ENCODE measurements at places on chromosomes 16 and 17.

- DNase-seq, result no peak
Measured at GRCh38 chr17:56222255-56222654, 69.0 kb downstream of the ANKFN1 start.

- DNase-seq, result no peak
Measured at GRCh38 chr16:71931599-71931998, 36.3 kb downstream of the IST1 start.

- no peak for DNase-seq
Measured at GRCh38 chr16:66900721-66901441, 17.8 kb downstream of the CDH16 start.

DNA sequence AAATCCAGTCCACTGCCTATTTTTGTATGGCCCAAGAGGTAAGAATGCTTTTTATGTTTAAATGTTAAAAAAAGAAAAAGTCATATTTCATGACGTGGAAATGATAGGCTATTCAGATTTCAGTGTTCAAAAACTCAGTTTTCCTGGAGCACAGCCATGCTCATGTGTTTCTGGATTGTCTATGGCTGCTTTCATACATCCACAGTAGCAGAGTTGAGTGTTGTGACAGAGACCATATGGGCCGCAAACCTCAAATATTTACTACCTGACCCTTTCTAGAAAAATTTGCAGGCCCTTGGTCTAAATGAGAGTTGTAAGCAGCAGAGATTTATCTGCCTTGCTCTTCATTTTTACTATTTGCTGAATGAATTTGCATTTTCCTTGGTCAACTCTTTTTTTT is 264.1 kb downstream of the CBLN1 start:
- no peak for DNase-seq

GRCh38 chr17:10126616-10127501 is 71.5 kb downstream of the GAS7 start:
- no peak for DNase-seq

DNA sequence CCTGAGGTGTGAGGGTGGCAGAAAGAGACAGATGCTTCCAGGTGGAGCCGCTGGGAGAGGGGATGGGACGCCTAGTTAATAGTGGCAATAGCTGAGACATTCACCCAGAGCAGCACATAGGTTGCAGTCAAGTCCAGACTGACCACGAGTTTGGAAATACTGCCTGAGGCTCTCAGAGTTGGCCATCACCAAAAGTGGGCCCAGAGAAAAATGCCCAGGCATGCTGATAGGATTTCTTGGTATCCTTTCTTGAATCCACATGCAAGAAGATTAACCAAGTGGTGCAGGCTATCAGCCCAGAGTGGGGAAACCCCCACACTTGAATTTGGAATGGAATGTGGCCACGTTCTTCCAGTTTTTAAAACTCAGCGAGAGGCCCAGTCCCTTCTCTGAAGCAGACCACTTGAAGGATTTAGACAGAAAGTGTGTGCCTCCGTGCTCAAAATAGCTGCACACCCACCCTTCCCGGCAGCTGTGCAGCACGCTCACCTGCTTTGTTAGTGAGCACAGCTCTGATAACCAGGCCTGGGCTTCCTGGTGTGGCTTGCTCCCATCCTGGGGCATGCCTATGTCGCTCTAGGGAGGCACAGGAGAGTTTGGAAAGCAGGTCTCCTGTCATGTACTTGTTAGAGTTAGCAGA is 35.7 kb downstream of the PLD6 start:
- DNase-seq, result no peak

GRCh38 chr17:57599271-57600045 is 145.6 kb downstream of the CCDC182 start:
- DNase-seq, result no peak

GRCh38 chr17:17859909-17860765 is 23.4 kb upstream of the SREBF1 start:
- no peak for DNase-seq
